Left forelimb (tissue), 1 donor: ENCODE measurements at places on chromosomes 2 and 18.

DNA sequence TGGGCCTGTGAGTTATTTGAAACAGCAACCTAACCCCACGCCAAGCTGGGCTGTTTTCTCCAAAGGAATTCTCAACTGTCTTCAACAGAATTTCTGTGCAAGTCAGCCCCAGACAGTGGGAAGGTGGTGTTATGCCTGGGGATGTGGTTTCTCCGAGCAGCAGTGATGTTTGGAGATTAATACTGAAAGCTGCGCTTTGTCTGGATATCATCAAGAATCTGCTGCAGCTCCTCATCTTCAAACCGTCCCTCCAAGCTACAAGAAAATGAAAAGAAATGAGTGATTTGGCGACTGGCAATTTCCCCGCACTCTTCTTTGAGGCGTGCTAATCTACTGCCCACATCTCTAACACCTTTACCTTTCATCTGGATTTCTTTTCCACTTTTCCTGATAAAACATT, 10.0 kb downstream of the POLR2D start:
- no peak for DNase-seq

DNA sequence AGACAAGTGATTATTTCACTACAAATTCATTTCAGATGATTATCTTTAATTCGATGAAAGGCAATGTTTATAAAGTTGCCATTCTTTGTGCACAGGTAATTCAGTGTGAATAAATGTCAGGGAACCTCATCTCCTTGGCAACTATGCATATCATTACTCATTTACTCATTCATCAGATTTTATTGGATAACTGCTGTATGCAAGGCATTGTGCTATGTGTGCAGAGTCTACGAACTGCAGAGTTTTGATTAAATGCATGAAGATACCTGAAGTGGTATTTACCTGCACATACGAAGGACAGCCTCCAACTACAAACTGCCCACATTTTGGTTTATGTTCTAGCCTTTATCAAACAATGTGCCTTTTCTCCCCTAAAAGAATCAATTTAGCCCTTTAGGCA, 3.5 kb downstream of the RND3 start:
- DNase-seq, result no peak

DNA sequence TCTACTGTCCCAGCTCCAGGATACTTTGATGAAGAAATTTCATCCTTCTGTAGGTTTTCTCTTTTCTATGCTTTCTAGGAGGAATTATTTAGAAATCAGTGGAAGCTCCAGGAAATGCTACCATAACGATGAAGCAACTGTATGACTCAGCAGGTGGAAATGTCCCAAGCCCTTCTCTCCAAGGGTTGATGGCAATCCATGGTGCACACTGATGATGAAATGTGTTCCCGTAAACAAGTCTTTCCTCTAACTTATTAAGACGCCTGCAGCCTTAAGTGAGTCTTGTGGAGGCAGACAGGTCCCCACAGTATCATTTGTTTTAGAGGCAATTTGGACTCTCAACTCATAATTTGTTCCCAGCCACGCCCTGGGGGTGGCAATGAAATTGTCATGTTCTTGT, 777.6 kb upstream of the SOX11 start:
- DNase-seq, result no peak

DNA sequence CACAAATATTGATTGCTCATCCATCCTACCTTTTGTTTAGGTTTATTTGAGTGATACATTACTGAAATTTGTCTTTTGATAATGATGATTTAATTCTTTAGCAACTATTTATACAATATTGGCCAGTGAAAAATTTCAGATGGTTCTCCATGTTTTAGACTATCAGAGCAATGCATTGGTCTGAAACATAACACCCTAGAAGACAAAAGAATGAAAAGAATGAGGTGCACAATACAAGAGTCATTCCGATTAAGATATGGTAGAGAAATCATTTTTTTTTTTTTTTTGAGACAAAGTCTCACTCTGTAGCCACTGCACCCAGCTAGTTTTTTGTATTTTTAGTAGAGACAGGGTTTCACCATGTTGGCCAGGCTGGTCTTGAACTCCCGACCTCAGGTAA, 197.4 kb upstream of the FAM98A start:
- DNase-seq, result no peak

DNA sequence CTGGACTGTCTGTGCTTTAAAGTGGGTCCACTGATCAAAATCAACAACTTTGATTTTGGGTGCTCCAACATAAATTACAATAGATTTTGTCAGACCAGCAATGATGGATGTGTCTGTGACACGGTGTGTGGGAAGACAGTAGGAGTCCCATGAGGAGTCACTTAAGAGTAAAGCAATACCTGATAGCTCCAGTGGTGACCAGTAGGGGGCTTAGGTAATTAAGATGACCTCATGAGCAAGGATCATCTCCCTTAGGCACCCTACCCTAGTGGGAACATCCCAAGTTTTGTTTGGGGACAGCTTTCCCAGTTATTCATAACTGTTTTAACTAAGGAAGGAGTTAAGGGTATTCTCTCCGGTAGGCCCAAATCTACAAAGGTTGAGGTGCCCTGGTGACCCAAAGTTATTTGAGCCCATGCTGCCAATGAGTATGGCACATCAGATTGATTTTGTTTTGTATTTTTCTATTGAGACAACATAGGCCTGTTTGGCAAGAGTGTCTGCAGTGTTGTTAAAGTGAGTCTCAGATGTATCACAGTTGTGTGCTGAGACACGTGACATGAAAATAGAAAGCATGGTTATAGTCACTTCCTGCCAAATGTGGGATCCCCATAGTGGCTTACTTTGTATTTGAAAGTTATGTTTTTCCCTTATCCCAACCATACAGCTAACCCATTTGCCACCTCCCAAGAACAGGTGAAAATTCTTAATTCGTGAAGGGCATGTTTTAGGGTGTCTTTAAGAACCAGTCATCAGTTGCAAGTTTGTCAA, 1337.6 kb upstream of the SLC39A10 start:
- DNase-seq, result no peak

GRCh38 chr2:155665704-155666103, 666.8 kb downstream of the NR4A2 start:
- DNase-seq, result no peak

DNA sequence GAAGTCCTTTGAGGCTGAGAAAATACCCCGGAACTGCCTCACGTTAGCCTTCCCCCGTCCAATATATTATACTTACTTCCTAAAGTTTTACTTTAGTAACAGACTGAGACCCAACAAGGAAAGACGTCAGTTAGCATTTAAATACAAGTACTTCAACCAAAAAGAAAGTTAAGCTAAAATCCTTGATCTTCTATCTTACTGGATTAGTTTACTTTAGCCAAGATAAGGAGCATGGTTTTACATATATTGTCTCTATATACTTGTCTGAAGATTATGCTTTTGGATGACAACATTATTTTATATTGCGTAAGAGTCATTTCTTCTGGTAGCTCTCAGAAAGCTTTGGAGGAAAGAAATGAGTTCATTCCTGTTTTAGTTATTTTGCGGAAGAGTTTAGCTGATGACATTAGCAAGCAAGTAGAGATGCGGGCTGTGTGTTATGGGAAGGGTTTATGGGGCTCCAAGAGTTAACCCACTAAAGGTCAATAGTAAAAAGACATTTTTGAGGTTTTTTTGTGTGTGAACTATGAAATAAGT, 532.9 kb downstream of the ZNF516 start:
- no peak for DNase-seq

DNA sequence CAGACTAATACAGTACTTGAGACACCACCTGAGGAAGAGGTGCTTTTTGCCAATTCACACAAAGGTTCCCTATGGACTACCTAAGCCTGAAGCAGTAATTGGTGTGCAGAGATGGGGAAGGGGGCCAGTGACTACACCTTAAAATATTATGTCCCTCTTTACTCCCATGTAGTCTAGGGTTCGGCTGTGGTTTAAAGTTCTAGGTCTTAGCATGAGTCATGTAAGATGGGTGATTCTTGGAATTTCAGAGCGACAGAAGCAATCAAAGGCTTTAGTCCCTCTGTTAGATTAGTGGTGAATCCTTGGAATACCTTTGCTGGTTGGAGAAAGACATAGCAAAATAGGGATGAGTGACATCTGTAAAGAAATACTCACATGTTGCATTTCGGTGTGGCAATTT, 14.3 kb upstream of the CCDC85A start:
- DNase-seq, result no peak

DNA sequence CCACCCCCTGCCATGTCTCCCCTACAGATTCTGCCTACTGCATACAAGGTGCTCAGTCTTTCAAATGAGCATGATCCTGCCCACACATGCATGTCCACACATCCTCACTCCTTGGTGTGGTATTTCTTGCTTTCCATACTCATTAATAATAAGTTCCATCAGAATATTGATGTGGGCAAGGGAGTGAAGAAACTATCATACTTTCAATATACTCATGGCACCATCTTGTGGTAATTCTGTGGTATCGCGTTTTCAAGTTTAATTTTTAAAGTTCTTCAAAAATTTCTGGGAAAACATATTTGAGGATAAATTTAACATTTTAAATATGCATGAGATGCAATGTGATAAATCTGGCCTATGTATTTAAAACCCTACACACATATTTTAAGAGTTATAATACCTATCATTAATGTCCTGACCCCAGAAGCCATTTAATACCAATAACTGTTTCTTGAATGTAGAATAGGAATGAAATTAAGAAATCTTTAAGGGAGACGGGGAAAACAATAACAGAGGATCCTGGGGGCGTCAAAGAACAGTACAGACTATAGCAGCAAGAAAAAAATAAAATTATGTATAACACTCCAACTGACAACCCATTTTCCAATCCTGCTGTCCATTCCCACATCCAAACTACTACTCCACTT, 110.1 kb downstream of the ZNF385B start:
- no peak for DNase-seq

GRCh38 chr2:60837123-60837522, 44.3 kb upstream of the REL start:
- no peak for DNase-seq

DNA sequence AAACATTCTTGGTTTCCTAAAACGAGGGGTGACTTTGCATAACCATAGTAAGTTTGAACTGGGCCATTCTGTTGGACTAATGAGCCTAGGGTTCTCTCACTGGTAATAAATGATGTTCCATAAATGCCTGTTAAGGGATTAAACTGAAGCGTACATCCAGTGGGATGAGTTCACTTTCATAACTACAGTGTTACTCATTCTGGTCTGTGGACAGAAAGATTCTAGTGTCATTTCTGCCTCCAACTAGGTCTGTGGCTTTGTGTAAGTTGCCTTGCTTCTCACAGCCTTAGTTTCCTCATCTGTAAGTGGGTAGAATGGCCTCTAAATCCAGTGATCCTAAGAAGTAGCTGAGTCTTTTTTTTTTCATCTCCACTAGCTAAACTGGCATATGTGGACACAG, 1860.6 kb upstream of the PIK3C3 start:
- no peak for DNase-seq

GRCh38 chr18:9557250-9557943, 57.0 kb downstream of the PPP4R1 start:
- no peak for DNase-seq

DNA sequence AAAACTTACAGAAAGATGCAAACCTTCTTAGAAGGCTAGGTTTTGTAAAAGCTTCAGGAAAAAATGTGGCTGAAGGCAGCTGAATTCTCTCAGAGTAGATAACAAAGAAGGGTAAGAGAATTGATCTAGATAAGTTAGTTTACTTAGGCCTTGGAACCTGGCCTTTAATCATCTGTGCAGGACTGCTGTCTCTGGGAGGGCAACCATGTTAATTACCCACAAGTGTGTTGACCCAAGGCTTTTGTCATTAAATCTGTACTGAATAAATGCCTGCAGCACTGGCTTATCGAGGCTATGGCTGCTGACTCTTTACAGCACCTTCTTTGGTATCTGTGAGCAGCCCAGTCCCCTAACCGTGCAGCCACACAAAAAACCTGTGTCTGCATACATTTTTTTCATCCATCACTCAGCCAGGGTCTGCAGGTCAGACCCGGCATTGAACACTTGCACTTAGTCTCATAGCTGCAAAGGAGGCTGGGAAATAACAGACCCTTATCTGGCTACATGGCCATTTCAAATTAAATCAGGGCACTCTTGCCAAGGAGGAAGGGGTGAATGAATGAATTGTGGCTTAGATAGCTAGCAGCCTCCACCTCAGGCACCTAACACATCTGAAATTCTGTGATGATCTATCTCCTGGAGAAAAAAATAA, 120.2 kb upstream of the MSH2 start:
- no peak for DNase-seq

- no peak for DNase-seq
Observed at GRCh38 chr2:221895366-221896121, 323.4 kb upstream of the EPHA4 start.

- no peak for DNase-seq
Observed at GRCh38 chr2:200086911-200087310, 131.5 kb downstream of the MAIP1 start.

DNA sequence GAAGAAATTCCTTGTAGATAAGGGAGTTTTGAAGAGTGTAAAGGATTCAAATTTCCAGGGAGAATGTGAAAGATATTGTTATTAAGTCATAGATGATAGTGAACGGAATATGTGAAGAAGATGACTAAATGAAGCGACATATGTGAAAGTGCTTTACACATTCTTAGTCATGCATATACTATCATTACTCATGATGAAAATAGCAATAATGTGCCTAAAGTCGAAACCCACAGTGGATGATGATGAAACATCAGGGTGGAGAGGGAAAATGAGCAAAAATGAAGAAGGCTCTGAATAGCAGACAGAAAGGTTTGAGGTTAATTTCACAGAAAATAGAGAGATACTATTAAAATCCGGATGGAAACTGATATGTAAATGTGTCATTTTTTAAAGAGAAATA, 1237.1 kb downstream of the LRP1B start:
- DNase-seq, result no peak

GRCh38 chr2:200453853-200454534, 55.9 kb downstream of the KCTD18 start:
- no peak for DNase-seq

- DNase-seq, result no peak
Observed at GRCh38 chr2:21099281-21099907, 24.4 kb upstream of the TDRD15 start.

GRCh38 chr2:89844221-89844943, 1152.9 kb downstream of the RPIA start:
- DNase-seq, result no peak

GRCh38 chr2:109530712-109531111, 83.1 kb downstream of the SEPTIN10 start:
- DNase-seq, result no peak

DNA sequence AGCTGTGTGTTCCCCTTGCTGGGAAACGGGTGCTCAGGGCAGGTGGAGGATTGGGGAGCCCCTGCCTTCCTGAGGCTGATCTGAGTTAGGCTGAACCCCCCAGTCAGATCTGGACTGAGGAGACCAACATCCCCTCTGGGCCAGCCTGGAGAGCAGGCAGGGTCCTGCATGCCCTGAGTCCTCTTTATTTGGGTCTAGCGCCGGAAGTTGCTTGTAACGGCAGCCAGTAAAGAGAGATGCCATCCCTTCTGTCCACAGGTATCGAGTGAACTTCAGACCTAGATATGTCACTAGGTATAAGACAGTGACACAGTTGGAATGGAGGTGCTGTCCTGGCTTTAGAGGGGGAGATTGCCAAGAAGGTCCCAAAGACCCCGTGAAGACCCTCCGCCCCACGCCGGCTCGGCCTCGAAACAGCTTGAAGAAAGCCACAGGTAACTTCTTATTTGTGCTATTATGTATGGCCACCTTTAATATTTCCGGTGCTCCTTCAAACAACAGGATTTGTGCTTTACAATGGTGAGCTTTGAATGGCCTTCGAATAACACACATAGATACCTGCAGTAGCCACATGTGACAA, 38.0 kb downstream of the EMILIN2 start:
- DNase-seq, result no peak
